ENCODE measurements at places on chromosomes 1 and 21.

- DNase-seq, result peak; percentile 46
These were observed 17.6 kb upstream of the PARP1 start for GRCh38 chr1:226425431-226426031.

DNA sequence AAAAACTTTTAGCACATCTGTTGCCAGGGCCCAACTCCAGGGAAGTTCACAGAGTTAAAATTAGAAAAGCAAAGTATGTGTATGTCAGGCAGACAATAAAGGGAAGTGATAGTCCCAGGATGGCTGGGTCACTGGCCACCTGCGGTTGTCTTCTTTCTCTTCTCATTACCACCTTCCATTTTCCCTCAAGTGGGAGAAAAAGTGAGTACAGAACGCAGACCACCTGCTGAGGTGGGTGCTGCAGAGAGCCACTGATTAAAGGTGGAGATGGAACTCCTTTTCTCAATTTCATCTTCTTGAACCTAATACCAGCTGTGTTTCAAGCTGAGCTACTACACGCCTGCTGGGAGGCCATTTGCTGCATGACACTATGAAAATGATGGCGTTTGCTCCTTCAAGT is 88.8 kb upstream of the PDE4B start:
- no peak for DNase-seq

DNA sequence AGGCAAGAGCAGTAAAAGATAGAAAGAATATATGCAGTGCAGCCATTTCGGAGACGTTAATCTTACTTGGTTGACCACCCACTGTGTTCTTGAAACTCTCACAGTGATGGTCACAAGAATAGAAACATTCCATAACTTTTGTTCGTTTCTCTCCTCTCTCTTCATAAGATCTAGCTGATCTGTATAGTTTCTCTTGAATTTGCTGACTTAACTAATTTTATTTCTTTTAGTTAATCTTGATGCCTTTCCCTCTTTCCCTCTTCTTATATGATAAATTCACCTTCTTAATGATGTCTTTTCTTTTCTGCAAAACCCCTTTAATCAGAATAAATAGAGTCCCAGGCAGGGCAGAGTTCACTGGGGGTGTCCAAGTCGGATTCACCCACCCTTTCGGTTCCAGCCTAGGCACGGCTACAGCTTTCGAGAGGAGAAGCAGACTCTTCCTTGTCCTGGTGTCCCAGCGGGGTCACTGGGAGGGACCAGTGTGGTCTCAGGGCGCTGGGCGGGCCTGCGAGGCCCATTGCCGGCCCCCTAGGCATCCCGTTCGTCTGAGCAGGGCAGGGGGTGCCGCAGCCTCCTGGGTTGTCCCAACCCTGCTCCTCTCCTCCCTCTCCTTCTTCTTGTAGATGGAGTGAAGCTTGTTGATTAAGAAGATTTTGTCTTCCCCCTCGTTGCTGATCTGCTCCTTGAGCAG is 39.8 kb downstream of the ZNF691 start:
- DNase-seq, result no peak

DNA sequence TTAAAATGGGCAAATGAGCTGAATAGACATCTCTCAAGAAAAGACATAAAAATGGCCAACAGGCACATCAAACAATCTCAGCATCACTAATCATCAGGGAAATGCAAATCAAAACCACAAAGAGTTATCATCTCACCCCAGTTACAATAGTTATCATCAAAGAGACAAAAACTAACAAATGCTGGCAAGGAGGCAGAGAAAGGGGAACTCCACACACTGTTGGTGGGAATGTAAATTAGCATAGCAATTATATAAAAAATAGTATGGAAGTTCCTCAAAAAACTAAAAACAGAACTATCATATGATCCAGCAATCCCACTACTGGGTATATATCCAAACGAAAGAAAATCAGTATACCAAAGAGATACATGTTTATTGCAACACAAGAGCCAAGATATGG is 68.7 kb downstream of the DENND1B start:
- no peak for DNase-seq

DNA sequence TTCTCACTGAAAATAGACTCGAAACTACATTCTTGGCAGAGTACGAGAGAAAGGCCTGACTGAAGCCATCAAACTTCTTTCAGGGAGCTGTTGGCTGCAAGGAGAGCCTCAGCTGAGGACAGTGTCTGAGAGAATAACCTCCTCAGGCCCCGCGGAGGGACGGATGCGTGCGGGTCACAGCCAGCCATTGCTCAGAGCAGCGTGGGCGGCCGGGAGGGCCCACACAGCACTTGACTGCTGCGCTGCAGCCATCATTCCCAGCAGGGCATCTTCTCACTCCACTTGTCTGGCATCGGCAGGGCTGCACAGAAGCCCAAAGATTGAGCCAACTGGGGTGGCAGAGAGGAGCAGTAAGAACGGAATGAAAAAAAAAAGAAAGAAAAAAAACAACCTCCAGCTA is 113.5 kb downstream of the XCL2 start:
- no peak for DNase-seq

DNA sequence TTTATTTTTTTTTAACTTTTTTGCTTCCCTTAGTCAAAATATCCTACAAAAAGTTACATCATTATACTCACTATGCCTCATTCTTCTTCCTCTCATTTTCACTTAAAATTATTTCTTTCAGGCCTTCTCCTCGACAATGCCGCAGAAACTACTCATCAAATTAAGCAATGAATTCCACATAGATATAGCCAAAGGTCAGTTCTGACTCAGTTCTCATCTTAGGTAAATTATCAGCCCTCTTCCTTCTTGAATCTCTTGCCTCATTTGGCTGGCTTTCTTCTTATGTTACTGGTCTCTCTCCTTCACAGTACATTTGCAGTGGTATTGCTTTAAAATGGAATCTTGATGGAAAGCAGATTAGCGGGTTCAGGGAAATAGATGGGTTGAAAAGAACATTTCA is 260.7 kb upstream of the BRINP3 start:
- DNase-seq, result no peak

DNA sequence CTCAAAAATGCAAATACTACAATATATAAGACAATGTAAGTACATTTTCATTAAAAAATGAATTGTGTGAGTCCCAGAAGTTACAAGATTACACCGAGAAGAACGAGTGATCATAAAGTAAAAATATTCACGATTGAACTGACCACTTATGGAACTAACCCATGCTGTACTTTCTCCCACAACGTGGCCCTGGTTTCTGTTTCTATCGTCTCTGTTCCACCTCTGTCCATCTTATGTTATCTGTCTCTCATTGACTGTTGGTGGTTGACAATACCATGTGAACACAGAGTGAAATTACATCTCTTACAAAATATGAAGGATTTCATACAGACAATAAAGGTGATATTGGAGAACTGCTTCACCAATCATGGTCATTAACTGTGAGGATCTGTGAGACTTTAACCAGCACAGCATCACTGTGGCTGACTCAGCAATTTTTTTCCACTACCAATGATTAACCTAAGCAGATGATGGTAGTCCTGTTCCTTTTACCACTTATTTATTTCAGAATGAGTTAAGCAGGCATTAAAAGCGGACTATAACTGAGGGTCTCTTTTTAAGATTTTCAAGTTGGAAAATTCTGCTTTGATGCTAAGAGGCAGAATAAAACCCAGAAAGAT is 165.1 kb downstream of the TGFB2 start:
- no peak for DNase-seq

- no peak for DNase-seq
These were observed 40.4 kb upstream of the BMP8A start for GRCh38 chr1:39450956-39451606.

DNA sequence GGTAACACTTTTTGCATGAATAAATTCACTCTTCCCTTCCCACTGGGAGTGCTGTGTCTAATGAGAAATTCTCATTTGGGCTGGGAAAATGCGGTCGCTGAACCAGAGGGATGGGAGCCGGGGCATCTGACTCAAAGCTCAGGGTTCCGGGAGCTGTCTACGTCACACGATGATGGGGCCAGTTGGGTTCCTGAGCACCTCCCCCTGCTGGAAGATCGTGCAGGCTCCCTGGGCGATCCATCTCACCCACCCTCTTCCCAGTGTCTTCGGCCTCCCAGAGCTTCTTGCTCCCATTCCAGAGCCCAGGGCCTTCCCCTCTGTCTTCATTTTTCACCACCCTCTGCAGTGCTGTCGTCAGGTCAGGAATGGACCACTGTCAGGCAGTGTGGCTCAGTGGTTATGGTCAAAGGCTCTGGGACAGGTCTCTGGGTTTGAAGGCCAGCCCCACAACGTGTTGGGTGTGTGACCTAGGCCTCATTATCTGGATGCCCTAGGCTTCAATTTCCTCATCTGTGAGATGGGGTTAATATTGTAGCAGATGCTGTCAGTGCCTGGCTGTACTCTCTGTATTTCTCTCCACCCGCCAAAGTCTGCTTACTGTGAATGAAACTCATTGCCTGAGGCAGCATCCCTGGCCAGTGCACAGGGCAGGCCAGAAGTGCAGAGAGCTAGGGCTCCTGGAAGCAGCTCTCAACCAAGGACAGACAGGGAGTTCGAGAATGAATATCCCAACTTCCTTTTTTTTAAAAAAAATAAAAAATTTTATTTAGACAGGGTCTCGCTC is 31.8 kb downstream of the IGSF21 start:
- no peak for DNase-seq

- no peak for DNase-seq
These were observed 72.3 kb downstream of the CTH start for GRCh38 chr1:70483342-70483741.
